ENCODE measurements at places on chromosomes 1 and 21.

- DNase-seq, result no peak
These were observed 49.5 kb downstream of the MORN1 start for GRCh38 chr1:2341706-2342383.

GRCh38 chr1:168987923-168988322 lies 118.6 kb upstream of the ATP1B1 start:
- no peak for DNase-seq

DNA sequence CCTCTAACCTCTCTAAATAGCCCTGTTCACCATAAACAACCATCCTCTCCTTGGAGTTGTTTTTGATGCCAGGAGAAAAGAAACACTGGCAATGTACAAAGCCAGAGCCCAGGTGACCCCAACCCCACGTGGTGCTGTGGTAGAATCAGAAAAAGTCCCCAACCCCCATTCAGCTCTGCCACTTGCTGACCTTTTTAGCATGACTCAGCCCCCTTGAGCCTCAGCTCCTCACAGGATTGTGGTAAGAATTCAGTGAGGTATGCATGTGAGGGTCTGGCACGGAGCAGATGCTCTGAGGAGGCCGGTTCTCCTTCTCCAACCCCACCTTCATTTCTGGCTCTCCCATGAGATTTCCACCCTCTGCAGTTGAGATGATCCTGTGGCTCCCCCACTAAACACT lies 11.1 kb upstream of the CHI3L1 start:
- no peak for DNase-seq

- DNase-seq, result no peak
These were observed 123.6 kb downstream of the DTL start for GRCh38 chr1:212158912-212159796.

- DNase-seq, result no peak
These were observed 9.8 kb upstream of the P3R3URF start for GRCh38 chr1:46186076-46186475.

GRCh38 chr1:35576061-35576765 lies 3.1 kb downstream of the TFAP2E start:
- DNase-seq, result no peak

DNA sequence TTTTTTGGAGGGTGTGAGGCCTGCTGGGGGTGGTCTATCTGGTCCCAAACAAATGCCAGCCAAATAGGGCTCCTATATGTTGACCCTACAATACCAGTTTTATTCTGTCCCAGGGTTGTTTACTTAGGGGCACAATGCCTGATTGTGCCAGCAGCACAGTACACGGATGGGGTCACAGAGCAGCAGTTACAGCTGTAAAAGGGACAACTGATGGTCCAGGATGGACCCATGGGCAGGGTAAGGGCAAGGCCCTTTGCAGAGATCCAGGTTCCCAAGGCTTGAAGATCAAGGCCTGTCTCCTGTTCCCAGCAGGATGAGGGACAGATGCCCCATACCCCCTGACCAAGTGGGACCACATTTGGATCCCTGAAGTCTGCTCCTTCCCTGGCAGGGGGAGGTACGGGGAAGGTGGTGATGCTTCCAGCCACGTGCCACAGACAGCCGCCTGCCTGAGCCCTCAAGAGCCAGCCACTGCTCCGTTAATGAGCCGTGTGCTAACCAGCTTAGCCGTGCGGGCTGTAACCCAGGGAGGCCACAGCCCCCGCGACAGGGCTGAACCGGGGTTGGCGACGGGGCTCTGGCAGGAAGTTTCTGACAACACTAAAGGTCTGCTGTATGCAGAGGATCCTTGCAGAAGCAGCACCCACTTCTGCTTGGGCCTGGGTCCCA lies 18.2 kb downstream of the SLC6A9 start:
- no peak for DNase-seq

GRCh38 chr21:31284797-31285397 lies 59.2 kb downstream of the TIAM1 start:
- DNase-seq, result no peak

DNA sequence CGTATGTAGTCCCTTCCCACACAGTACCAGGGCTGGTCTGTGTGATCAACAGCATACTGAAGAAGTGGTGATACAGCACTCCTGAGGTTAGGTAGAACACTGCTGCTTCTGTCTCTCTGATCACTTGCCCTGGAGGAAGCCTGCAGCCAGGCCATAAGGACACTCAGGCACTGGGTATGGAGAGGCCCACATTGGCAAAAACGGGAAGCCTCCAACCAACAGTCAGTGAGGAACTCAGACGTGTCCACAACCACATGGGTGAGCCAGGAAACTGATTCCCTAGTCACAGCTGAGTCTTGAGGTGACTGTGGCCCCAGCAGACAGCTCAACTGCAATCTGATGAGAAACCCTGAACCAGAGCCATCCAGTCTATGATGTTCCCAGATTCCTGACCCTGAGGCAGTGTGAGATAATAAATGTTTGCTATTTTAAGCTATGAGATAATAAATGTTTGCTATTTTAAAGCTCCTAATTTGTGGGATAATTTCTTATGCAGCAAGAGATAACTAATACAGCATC lies 62.5 kb downstream of the COQ8A start:
- DNase-seq, result no peak

DNA sequence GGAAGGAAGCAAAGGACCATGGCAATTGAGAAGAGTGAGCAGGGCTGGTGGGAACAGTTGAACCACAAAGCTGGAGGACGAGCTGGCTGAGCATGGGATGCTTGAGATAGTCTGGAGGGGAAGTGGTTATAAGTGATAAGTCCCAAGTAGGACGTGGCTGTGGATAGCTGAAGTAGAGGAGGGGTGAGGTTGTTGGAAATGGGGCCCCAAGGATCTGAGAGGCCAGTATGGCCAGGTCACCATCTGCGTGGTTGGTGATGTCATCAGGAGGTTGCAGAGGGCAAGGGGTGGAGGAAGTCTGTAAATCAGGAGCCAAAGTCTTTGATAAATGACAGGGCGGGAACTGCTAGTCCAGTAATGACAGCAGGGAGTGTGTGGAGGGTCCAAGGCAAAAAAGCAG lies 11.0 kb upstream of the REN start:
- no peak for DNase-seq

GRCh38 chr21:41768437-41769042 lies 1.7 kb upstream of the RIPK4 start:
- DNase-seq, result peak; percentile 77

DNA sequence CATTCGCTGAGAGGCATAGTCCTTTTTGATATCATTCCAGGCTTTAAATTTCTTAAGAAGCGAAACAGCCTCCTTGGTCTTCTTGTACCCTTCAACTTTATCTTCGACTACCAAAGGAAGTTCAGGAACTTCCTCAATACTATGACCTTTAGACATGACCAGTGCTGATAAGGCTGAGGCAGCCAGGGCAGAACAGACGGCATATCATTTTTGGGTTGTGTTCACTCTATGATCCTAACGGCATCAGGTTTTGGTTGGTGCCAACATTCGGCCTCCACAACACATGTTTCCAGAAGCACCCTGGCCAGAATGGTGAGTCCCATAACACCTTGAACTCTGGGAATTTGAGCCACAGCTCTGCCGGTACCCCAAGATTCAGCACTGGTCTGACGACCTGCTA lies 31.4 kb upstream of the MYOC start:
- DNase-seq, result no peak

GRCh38 chr1:54614024-54614423 lies 9.3 kb downstream of the FAM151A start:
- no peak for DNase-seq

DNA sequence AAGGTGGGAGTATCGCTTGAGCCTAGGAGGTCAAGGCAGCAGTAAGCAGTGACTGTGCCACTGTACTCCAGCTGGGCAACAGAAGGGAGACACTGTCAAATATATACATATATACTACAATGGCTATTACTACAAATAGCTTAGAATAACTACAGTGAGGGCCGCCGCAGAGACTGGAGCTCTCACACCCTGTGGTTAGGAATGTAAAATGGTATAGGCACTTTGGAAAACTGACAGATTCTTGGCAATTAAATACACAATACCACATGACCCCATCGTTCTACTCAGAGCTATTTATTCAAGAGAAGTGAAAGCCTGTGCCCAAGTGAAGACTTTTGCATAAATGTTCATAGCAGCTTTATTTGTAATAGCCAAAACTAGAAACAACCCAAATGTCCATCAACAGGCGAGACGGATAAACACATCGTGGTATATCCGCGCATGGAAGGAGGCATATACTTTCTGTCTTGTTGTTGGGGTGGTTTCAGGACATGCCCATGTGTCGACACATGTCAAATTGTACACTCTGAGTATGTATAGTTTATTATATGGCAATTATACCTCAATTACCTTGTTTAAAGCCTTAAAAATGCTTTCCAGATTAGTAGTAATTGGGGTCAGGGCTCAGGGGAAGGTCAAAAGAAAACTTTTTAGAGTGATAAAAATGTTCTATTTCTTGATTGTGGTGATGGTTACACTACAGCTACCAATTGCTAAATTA lies 123.4 kb downstream of the RIPK4 start:
- DNase-seq, result peak; percentile 30

- DNase-seq, result no peak
These were observed 24.9 kb downstream of the ZC3H11B start for GRCh38 chr1:219587801-219588561.

DNA sequence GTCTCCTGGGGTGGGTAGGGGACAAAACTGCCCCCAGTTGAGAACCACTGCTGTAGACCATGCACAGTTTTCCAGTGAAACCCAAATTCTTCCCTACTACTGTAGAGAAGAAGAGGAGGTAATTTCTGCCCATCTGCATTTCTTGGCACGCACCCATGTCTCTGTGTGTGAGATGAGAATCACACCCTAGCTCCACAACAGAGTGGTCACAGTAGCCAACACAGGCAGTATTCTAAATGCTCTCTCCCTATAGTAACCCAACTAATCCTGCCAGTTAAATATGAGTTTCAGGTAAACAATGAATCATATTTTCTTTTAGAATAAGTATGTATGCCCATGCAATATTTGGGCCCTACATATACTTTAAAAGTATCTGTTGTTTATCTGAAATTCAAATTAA lies 1.2 kb upstream of the CAPN2 start:
- no peak for DNase-seq

DNA sequence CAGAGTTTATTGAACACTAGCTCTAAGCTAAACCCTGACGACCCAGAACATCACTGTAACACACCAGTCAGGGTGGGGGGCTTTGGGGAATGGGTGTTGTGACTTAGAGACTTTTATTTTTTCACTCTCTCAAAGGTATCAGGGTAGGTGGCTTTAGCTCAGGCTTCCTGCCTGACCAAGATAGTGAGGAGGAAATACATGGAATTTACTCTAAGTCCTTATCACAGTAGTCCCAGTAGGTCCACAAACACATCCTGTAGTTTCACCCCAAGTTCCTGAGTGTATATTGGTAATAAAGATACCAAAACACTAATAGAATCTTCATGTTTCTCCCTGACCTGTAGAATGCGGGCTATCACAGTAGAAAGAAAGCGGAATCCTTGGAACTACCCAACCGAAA lies 15.1 kb downstream of the GJA5 start:
- no peak for DNase-seq

DNA sequence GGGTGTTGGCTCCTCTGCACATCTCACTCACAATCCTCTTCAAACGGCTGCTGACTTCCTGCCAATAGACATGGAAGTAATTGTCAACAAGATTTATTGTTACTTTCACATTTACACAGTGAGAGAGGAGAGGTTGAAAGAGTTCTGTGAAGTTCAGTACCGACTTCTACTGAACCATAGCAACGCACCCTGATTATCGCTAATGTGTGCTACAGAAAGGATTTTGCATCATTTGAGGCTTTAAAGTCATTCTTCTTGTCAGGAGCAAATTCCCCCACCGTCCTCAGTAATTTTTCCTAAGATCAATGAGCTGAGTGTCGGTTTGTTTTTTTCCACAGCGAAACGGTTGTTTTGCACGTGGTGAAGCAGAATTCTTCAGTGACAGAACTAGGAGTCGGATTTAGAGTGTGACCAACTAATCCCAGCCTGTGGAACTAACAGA lies 361.0 kb downstream of the ADGRL2 start:
- peak; percentile 26 for DNase-seq

- DNase-seq, result no peak
These were observed 59.9 kb upstream of the KCNK1 start for GRCh38 chr1:233554037-233554436.

- no peak for DNase-seq
These were observed at the start of gene RAB42 for GRCh38 chr1:28591708-28592320. RAB42 (plus strand) TSS chr1:28592265; CDS start chr1:28592512, 247 bp downstream.

GRCh38 chr21:42815217-42815616 lies 64.1 kb downstream of the WDR4 start:
- DNase-seq, result no peak

- no peak for DNase-seq
These were observed 9.0 kb downstream of the BCAR3 start for GRCh38 chr1:93672477-93673162.

DNA sequence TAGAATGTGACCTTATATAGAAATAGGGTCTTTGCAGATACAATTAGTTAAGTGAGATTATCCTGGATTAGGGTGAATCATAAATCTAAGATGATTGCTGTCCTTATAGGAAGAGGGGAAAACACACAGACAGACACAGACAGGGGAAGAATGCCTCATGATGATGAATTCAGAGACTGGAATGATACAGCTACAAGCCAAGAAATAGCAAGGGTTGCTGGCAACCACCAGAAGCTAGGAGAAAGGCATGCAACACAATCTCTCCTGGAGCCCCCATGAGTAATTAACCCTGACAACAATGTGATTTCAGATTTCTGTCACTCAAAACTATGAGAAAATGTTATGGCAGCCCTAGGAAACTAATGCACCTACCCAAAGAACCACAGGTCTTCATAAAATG lies 19.1 kb upstream of the PPIH start:
- no peak for DNase-seq

- DNase-seq, result no peak
These were observed 187.2 kb downstream of the FGGY start for GRCh38 chr1:59484096-59484495.

DNA sequence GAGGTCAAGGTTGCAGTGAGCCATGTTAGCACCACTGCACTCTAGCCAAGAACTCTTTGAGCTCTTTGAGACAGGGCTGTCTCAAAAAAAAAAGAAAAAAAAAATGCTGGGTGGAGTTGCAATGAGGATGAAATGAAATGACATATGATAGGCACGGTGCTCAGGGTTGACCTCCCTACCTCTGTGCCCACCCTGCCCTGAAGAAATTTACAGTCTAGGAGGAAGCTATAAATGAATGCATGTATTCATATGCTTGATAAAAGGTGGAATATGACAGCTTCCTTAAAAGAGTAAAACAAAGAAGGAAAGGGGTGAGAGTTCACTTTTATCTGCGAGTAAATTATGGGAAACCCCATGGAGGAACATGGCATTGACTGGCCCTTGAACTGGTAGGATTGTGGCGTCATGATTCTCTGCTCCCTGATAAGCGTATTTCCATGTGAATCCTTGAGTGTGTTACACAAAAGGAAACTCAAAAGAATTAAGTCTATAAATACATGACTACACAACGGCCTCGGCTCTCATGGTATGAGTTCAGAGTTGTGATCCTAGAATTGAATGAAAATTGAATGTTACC lies 59.0 kb upstream of the RAVER2 start:
- DNase-seq, result no peak

- no peak for DNase-seq
These were observed 52.4 kb downstream of the TLCD4 start for GRCh38 chr1:95169548-95169947.

DNA sequence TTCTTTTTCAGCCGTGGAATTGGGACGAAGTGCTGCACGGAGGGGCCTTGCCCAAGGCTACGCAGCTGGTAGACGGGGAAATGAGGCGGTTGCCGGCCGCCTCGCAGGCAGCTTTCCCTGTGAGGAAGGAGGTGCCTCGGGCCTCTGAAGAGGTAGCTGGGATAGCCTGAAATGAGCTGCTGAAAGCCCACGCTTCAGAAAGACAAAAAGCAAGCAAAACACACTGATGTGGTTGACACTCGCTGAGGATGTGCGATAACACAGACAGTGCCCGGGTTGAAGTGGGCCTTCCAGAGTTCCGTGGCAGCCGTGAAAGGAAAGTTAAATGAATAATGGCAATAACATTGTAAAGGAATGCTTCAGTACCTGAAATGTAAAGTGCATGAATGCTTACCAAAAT lies 47.2 kb downstream of the S1PR1 start:
- DNase-seq, result no peak
